Hippocampal formation (tissue), 2 donors: ENCODE measurements at places on chromosomes 6 and 20.

DNA sequence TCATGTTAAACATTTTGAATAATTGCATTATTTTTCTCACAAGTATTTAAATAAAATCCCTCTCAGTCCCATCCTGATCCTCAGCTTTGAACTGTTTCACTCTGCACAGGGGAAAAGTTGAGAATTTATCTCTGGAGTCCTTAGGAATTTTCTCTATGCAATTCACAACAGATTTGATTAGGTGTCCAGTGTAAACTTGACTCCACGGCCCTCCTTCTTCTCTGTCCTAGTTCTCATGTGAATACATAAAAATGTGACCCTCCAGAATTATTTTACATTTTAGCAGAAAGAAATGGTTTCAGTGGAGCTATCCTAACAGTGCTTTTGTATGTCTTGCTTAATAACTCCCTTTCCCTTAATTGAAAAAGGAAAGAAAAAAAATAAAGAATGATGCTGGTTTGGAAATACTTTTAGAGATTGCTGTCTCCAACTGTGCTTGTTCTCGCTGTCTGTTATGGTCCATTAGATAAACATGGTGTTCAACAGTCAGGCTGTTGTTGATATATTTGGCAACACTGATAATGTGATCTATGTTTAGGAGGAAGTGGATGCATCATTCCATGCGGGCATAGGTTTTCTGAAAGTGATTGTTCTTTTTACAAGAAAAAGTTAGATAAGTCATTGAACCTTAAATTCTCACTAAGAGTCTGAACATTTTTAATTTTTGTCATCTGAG, 599.4 kb upstream of the CITED2 start:
- no peak for DNase-seq

DNA sequence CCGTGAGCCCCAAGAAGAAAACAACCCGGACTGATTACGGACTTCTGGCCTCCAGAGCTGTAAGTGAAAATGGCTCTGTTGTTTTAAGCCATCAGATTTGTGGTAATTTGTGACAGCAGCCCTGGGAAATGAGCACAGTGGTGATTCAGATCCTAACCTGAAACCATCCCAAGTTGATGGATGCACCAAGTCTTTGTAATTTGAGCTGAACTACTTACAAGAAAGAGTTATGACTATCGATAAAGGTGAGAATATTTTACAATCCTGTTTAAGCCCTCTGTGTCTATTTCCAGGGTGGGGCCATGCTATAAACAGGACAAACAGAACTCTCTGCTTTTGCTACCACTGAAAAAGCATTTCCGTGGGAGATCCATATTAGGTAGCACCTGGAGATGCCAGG, 19.1 kb upstream of the RIN2 start:
- DNase-seq, result no peak

DNA sequence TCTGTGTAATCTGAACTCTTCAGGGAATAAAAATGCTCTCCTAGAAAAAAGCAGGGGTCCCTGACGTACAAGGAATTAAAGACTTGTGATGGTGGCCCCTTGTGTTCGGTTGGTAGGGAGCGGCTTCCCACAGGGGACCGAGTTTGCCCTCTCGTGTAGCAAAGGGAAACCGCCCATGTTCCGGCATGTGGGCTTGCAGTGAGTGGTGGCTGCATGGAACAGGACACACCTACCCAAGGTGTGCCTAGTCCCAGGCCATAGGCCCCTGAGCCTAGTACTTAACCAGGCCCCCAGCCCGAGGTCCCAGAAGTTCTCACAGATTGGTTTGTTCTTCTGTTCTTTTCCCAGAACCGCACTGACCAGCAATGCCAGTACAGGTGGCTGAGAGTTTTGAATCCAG, 15.5 kb downstream of the MYBL2 start:
- DNase-seq, result no peak

DNA sequence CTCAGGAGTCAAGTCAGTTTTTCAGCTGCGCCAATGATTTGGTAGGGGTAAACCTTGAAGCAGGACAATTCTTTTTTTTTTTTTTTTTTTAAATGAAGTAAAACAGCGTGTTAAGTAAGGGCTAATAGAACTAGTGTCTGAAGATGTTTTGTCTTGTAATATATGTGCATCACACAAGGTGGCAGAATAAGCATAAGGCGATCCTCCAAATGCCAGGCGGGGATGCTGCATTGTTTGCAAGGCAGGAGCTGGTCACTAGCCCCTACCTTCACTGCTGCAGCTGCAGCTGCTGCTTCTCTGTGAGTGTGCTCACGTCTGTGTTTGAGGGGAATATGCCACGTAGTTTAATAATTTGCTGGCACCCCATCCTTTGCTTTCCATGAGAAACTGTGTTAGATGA, 272.7 kb upstream of the MAP3K7 start:
- DNase-seq, result no peak

- no peak for DNase-seq
These were observed 70.8 kb upstream of the SLC35B3 start for GRCh38 chr6:8506126-8506525.
